ENCODE measurements at places on chromosomes 4 and X. TPM values are rescaled to one million over a fixed set of nuclear protein-coding genes. Genes with fewer than 3 reads are reported as not detected.

- H3K36me3 ChIP-seq: no peaks in the 10 kb centered on the region
- H3K4me3 ChIP-seq: peak overlapping the region; percentile 92
- H3K27me3 ChIP-seq: no peaks in the 10 kb centered on the region
- peak; percentile 78 for DNase-seq
- peak overlapping the region; percentile 98 for H3K27ac ChIP-seq
Observed at GRCh38 chr4:173333658-173334084, 487 bp downstream of the HMGB2 start.

DNA sequence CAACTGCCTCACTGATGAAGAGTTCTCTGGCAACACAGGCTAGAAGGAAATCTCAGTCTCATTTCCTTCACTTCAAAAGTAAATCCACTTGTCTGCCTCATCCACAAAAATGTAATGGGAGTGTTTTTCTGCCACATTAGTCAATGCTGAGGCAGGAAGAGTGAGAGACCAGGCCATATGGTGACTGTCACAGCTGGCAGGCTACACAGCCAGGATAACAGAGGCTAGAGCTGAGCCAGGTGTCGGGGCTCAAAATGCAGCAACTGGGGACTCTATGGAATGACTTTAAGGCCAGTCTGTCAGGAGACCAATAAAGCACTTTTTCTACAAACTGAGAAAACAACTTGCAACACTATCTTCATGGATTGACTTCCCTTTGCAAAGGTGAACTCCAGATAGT, 204.2 kb downstream of the GPC3 start:
- H3K4me1 ChIP-seq: no peaks in the 10 kb centered on the region
- peaks cover 3% of the 10 kb centered on the region for H3K27me3 ChIP-seq
- no peaks in the 10 kb centered on the region for H3K36me3 ChIP-seq
- no peak overlapping the region for H3K4me3 ChIP-seq

DNA sequence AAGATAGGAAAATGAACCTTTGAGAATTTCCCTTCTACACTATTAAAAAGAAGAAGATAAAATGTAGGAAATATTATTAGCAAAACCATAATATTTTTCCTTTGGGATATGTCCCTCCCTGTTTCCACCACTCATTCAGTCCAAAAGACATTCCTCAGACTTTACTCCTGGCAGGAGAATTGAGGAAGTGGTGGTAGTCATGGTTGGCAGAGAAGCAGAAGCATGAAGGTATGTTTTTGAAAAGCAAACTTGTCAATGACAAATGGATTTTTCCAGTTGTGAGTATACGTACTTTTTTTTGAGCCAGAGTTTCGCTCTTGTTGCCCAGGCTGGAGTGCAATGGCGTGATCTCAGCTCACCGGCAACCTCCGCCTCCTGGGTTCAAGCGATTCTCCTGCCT, 13.7 kb downstream of the STAG2 start:
- DNase-seq: no peak
- no peaks in the 10 kb centered on the region for H3K27me3 ChIP-seq
- peaks cover 3% of the 10 kb centered on the region for H3K4me1 ChIP-seq

TAF7L gene
- not detected for total RNA-seq

RBBP7 gene
- 98.9 TPM for total RNA-seq

MAGEA11 gene
- not detected for total RNA-seq

DTHD1 gene
- total RNA-seq: 0.15 TPM

ADH7 gene
- not detected for total RNA-seq

ZNF674 gene
- total RNA-seq: 2.4 TPM

DNA sequence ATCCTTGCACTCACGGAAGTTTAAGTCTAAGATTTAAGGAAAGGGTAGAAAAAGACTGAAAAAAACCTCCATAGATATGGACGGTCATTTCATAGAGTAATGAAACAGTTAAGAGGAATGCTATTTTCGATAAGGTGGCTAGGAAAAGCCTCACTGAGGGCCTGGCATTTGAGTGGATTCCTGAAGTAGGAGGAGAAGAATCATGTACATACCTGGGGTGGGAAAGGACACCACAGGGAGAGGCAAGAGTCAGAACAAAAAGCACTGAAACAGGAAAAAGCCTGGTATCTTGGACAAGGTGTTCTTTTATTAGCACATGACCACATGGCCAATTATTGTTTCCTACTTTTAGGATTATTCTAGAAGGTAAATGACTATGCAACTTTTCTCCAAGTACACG, 547.2 kb upstream of the DIPK2B start:
- no peaks in the 10 kb centered on the region for H3K4me1 ChIP-seq
- H3K36me3 ChIP-seq: no peaks in the 10 kb centered on the region
- H3K27me3 ChIP-seq: no peaks in the 10 kb centered on the region
- H3K4me3 ChIP-seq: no peak overlapping the region
- DNase-seq: no peak

- H3K36me3 ChIP-seq: no peaks in the 10 kb centered on the region
- H3K4me1 ChIP-seq: peaks cover 14% of the 10 kb centered on the region
- H3K27ac ChIP-seq: peak overlapping the region; percentile 86
Observed at GRCh38 chr4:162706632-162707031, 460.1 kb downstream of the NAF1 start.

TSC22D3 gene
- total RNA-seq: 111 TPM

DNA sequence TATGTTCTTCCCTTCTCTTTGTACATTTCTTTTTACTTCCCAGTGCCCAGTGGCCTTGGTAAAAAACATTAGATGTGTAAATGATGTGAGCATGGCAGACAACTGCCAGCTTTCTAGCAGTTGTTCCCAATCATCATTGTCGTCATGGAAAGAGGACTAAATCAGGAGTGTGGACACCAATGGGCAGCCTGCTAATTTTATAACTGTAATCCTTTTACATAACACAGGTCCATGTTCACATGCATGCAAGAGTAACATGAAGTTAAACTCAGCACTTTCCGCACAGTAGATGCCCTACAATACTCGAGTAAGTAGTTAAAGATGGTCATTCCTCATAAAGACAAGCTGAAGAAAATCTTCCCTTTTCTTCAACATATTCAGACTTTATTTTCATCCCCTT, 23.4 kb upstream of the G3BP2 start:
- peaks cover 13% of the 10 kb centered on the region for H3K36me3 ChIP-seq
- DNase-seq: no peak
- no peaks in the 10 kb centered on the region for H3K27me3 ChIP-seq
- H3K4me3 ChIP-seq: no peak overlapping the region
- H3K27ac ChIP-seq: peak overlapping the region; percentile 87
- H3K4me1 ChIP-seq: peaks cover 4% of the 10 kb centered on the region

DNA sequence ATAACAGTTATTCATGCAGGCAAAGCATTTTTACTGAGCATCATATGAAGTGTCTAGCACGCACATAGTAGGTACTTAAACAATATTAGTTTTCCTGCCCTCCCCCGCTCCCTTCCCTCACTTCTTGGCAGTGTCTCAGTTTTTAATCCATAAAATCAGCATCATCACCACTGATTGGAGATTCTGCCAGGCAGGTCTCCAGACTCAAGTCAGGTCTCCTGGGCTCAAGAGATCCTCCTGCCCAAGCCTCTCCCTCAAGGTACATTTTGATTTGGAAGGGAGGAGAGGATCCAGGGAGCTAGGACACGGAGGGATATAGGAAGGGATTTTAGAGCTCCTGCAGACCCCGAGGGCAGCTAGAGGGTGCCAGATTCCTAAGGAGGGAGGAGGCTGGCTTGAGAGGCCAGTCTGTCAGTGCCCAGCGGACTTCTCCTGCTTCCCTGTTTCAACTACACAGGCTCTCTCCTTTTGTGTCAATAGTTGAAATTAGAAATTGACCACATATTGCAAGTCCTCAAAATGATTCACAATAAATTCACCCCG, 4.4 kb upstream of the FAT1 start:
- no peak overlapping the region for H3K27ac ChIP-seq
- H3K36me3 ChIP-seq: no peaks in the 10 kb centered on the region
- no peak overlapping the region for H3K4me3 ChIP-seq
- no peak for DNase-seq

TRIM2 gene
- 7.1 TPM for total RNA-seq

DNA sequence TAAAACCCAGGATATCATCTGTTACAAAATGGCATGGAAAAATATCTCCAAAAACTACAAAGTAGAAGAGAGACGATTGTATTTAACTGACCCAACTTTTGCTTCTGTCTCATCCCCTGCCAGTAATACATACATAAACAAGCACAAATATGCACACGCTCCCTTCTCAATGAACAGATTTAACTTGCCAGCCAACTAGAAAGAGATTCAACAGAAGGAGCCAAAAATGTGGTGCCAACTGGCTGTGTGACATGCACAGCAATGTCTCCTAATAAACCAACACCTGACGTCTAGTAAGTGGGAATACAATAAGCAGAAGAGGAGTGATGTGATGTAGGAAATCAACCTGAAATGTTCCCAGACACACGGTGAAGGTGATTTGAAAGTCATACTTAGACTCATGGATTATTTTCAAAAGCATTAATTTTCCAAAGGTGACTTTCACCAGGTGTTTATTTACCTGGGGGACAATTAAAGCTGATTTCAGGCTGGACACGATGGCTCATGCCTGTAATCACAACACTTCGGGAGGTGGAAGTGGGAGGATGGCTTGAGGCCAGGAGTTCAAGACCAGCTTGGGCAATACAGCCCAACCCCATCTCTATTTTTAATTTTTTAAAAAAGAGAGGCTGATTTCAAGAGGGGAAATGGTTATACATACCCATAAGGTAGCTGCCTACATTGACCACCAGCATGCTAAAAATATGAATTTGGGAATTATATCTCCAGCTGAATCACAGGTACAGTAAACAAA, 33.7 kb downstream of the SH3RF1 start:
- peak; percentile 64 for DNase-seq
- H3K4me3 ChIP-seq: no peak overlapping the region
- peaks cover 50% of the 10 kb centered on the region for H3K4me1 ChIP-seq
- H3K27me3 ChIP-seq: no peaks in the 10 kb centered on the region
- no peaks in the 10 kb centered on the region for H3K36me3 ChIP-seq
- peak overlapping the region; percentile 78 for H3K27ac ChIP-seq

DNA sequence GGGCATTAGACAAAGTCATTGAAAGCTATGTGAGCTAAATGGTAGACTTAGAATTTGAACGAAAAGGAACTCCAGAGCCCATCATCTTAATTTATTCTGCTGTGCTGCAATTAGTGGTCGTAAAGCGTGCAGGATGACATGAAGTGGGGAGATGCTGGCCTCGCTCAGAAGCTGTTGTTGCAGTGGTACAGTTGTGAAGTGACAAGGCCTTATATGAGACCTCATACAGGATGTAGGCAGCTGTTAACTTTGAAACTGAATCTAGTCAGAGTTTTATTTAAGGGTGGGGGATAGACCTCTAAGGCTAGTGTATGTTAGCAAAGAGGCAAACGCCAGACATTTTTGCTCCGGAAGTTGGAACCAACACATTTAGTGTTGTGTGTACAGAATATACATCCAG, 13.4 kb downstream of the KLF3 start:
- H3K4me3 ChIP-seq: no peak overlapping the region
- no peaks in the 10 kb centered on the region for H3K27me3 ChIP-seq
- H3K36me3 ChIP-seq: peaks cover 6% of the 10 kb centered on the region
- DNase-seq: no peak
- H3K4me1 ChIP-seq: peaks cover 71% of the 10 kb centered on the region

DNA sequence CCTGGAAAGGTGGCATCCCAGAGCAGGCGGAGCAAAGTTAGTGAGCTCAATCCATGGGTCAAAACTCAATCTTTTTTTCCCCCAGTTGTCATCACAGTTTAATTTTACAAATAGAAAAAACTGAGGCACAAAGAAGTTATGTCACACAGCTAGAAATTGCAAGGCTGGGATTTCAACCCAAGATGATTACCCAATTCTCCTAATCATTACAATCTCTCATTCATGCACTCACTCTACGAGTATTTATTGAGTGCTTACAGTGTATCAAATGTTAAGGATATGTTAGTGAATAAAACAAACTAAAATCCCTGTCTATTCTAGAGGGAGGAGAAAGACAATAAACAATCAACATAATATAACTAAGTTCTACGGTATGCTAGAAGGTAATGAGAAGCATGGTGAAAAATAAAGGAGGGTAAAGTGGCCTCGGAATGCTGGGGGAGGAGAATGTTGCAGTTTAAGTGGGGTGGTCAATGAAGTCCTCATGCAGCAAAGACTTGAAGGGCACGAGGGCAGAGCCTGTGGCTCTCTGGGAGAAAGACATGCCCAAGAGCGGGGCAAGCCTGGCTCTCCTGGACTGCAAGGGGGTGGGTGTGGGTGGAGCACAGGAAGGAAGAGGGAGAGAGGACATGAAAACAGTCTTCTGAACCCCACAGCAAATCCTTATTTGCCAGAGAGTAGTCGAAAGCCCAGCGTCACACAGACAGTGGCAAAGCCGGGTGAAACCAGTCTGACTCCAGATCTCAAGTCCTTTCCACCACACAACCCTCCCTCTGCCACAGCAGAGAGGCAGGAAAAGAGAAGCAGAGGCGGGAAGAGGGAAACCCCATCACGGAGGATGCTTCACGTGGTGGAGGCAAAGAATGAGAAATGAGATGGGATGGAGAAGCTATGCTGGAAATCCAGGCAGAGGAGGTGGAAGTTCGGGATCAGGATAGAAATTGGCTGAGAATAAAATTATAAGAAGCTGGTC, 48.3 kb downstream of the RAB33B start:
- peaks cover 21% of the 10 kb centered on the region for H3K36me3 ChIP-seq
- H3K4me1 ChIP-seq: no peaks in the 10 kb centered on the region
- H3K27ac ChIP-seq: no peak overlapping the region

- no peak overlapping the region for H3K4me3 ChIP-seq
- DNase-seq: no peak
- no peaks in the 10 kb centered on the region for H3K27me3 ChIP-seq
- H3K27ac ChIP-seq: no peak overlapping the region
- H3K4me1 ChIP-seq: no peaks in the 10 kb centered on the region
Observed at GRCh38 chr4:105119356-105119755, 27.3 kb upstream of the TET2 start.

DNA sequence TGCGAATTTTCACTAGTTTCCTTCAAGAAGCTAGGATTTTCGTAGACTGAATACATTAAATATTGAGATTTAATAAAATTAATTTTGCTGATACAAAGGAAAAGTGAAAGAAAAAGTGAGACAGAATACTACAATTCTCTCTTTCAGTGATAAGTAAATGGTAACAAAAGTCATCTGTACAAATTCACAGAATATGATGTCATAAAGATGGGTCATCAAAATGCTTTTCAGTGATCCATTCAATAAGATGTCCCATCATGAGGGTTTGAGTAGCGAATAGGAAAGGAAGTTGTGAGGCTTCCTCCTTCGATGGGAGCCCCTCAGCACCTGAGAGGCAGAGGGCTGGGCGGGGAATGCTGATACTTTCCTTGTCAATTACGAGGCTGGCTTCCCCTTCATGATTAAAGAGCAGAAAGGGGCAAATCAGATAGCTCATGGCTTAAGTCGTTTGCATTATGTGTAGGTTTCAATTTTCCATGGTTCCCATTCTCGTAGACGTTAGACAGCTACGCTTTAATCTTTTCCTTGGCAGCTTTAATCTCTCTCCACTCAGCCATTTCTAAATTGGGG, 108.8 kb upstream of the SORBS2 start:
- no peak for DNase-seq
- no peaks in the 10 kb centered on the region for H3K4me1 ChIP-seq
- H3K27ac ChIP-seq: no peak overlapping the region
- H3K4me3 ChIP-seq: no peak overlapping the region
- H3K27me3 ChIP-seq: no peaks in the 10 kb centered on the region

GRCh38 chr4:187020676-187021075, 297.0 kb upstream of the FAT1 start:
- no peak overlapping the region for H3K27ac ChIP-seq
- DNase-seq: no peak
- no peaks in the 10 kb centered on the region for H3K36me3 ChIP-seq

GRCh38 chrX:45783002-45783401, 582.3 kb upstream of the DIPK2B start:
- H3K27ac ChIP-seq: no peak overlapping the region
- H3K4me3 ChIP-seq: no peak overlapping the region

GRCh38 chr4:106548446-106549044, 180.0 kb upstream of the GIMD1 start:
- no peaks in the 10 kb centered on the region for H3K36me3 ChIP-seq
- no peak for DNase-seq
- no peaks in the 10 kb centered on the region for H3K27me3 ChIP-seq
